Chondrocyte (in vitro differentiated cells): ENCODE measurements at places on chromosomes 12 and 14.

DNA sequence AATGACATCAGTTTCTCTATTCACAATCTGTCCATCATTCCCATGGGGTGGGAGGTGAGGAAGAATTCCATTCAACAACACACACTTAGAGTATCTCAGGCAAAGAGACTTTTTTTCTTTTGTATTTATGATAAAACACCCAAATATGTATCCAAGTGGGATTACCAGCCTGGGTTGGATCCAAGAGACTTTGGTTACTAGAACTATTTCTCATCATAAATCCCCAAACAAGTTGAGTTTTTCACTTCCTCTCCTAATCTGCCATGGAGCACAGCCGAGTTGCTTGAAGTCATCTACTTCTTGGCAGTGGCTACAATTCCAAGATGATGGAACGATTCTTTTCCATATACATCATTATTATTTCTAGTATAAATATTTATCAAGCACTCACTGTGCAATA lies 209.2 kb upstream of the HMGA2 start:
- no peak for DNase-seq

- no peak for DNase-seq
These were observed 22.1 kb downstream of the FGD6 start for GRCh38 chr12:95195122-95195521.

GRCh38 chr12:89051065-89051677 lies 301.1 kb downstream of the DUSP6 start:
- DNase-seq = no peak

DNA sequence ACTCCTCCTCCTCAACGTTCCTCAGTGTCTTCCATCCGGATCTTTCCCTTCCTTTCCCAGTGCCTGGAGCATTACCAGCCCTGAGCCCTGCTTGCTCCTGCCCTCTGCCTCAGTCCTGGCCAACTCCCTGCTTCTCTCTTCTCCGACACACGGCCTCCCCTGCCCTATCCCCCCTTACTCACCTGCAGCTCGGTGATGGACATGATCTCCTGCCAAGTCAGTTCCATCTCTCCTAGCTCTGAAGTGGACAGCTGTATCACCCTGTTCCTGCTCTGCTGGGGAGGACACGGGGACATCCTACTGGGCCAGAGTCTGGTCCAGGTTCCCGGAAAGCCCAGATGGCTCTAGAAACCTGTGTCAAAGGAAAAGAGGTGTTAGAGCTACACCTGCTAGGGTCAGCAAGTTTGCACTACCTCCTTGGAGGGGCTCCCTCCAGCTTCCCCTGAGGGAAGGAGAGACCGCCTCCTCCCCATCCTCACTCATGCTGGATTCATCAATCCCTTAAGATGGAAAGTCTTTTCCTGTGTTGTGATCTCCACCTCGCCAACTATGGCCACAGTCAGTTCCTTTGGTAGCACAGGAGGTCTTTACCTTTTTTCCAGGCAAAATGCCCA lies 5.8 kb downstream of the NFE2 start:
- peak; percentile 34 for DNase-seq

GRCh38 chr14:70156592-70156991 lies 32.2 kb downstream of the SLC8A3 start:
- no peak for DNase-seq

GRCh38 chr14:75647640-75648039 lies 13.0 kb downstream of the ERG28 start:
- no peak for DNase-seq

- DNase-seq = no peak
These were observed 34.9 kb downstream of the EVL start for GRCh38 chr14:100100032-100100703.

DNA sequence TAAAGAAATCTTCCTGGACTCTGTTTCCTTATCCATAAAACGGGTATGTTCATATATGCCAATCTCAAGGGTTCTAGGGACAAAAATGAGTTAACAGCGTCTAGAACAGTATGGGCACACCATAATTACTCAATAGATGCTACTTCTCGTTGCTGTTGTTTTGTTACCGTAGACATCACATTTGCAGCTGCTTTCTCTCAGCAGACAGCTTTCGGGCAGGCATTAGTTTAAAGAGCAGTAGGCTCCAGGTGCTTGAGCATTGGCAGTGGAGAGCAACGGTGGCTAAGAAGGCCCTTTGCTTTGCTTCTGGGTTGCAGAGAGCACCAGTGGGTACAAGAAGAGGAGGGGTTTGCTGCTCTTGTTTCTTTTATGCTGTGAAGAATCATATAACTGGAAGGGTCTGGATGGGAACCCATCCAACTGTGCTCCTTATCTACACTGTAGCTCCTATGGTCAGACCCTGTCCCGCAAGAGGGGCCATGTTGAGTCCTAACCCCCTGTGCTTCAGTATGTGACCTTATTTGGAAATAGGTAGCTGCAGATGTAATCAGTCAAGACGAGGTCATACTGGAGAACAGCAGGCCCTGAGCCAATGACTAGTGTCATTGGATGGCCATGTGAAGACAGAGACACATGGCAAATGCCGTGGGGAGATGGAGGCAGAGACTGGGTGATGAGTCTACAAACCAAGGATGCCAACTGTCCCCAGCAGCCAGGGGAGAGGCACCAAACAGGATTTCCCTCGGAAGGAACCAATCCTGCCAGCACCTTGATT lies 120.0 kb downstream of the RBM19 start:
- no peak for DNase-seq

GRCh38 chr14:105487449-105487985 lies 831 bp downstream of the CRIP1 start:
- DNase-seq = no peak

GRCh38 chr14:50410921-50411320 lies 14.2 kb upstream of the CDKL1 start:
- no peak for DNase-seq

DNA sequence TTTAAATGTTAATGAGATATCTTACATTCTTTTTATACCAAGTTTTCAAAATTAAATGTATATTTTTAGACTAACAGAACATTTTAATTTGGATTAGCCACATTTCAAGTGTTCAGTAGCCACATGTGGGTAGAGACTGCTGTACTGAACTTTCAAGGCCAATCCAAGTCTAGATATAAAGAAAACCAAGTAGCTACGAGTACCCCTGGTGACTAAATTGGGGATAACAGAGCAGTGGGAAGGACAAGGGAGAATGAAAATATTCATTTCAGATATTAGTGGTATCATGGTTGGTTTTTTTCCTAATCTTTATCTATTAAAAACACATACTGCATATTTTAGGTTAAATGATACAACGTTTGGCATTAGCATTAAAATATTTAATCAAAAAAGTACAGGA lies 69.4 kb upstream of the RHOJ start:
- DNase-seq = no peak

GRCh38 chr12:1583421-1584078 lies 10.8 kb downstream of the FBXL14 start:
- no peak for DNase-seq

DNA sequence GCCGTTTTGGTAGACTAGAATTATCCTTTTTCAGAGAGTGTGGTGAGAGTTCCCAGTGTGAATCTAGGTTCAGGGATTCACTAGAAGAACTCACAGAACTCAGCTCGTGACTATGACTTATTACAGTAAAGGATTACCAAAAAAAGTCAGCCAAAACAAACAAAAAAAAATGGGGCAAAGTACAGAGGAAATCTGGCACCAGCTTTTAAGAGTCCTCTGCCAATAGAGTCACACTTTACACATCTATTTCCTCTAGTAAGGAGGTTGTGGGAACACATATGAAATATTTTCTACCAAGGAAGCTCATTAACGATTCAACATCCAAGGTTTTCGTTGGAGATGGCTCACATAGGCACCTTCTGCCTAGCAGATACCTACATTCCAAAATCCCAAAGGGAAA lies 28.2 kb downstream of the TSPAN19 start:
- DNase-seq = no peak

DNA sequence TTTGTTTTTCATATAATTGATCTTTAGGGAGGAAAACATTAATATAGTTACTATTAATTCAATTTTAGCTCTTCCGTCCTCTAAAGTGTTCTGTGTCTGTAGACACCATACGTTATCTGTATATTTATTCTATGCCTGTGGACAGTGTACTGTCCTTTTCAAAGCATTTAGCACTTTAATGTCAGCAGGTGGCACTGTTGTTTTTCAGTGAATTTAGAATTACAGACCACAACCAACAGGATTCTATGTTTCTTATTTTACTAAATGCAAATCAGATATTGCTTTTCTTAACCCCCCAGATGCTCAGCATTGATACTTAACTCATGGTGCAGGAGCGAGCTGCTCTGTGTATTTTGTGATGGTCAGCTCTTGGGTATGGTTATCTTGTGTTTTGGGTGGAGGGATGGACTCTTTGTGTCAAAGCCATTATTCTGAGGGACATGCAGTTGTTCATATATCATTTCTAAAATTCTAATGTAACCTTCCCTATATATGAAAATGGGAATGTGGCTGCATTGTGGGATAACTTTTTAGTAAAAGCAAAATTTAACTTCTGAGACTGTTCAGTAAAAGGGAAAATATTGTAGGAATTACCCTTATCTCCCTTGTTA lies 65.2 kb downstream of the PAPOLA start:
- DNase-seq = no peak

DNA sequence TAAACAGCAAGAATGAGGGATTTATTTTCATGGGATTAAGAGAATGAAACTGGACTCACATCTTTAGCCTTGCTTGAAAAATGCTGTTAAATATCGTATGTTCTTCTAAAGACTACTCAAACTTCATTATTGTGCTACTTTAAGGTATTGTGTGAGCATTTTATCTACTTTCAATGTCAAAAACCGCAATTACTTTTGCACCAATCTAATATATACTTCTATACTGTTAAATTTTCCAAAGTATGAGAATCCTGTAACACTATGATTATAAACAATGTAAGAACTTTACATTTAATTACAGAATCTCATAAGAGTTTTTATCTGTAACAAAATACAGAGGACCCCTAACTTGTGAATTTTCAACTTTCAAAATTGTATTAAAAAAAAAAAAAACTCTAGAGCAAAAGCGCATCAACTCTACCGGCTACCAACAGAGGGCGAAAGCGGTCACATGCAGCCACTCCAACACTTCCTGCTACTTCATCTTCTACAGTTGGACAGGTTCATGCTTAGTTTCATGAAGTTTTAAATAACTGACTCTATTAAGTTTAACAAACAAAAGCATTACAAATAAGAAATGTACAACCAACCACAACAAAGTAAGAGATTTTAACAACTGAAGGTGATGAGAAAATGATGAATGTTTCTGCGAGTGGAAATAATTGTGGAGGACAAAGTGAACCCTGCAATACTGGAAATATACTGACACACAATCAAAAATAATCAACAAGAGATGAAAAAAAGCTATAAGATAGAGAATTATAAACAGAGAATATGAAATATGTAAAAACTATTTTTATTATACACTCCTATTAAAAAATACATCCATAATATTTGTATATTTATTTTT lies 210.9 kb downstream of the MED13L start:
- DNase-seq = no peak

GRCh38 chr12:53191096-53191884 lies 10.6 kb upstream of the CSAD start:
- DNase-seq = no peak

DNA sequence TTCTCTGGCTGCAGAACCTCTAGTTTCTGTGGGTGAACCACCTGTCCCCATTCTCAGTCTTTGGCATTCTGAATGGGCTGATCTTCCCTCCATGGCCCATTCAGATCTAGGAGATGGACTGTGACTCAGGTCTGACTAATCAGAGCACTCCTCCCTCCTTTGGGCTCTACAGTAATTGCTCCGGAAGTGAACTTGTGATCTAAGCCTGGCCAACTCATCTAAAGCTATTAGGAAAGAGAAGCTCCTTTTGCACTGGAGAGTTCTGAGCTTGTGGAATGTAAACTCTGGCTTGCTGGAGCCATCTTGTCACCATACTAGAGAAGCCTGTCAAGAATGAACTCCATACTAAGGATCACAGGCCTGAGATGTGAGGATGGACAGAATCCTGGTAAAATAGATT lies 168.2 kb downstream of the SUDS3 start:
- no peak for DNase-seq

DNA sequence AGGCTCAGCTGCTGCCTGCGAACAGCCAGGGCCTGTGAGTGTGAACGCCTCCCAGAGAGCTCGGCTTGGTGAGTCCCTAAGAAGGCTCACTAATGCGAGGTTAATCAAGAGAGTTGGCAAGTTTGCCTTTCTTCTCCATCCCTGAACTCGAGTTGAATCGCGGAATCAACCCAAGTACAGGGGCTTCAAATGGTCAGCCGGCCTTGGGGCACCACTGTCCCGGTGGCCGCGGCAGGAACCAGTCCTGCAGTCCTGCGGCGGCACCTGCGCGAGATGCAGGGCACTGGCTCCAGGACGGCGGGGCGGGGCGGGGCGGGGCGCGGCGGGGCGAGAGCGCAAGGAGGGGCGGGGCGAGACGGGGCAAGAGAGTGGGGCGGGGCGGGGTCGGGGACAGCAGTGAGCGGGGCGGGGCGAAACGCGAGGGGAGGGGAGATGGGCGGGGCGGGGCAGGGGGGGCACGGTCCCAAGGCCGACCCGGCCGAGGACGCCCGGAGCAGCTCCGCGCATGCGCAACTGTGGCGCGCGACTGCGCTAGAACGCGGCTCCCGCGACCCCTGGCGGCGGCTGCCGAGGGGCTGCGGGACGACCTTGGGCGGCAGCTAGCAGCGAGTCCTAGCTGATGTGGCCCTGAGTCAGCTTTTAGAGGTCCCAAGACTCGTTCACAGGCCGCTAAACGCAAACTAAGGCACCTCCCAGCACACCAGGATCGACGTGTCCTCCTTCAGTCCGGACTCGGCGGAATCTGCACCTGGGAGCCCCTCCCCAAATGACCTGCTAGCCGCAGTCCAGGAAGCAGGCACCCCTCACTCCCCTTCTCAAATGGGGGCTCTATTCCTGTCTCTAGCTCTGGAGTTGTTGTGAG lies 58.0 kb downstream of the TTC7B start:
- DNase-seq = no peak

DNA sequence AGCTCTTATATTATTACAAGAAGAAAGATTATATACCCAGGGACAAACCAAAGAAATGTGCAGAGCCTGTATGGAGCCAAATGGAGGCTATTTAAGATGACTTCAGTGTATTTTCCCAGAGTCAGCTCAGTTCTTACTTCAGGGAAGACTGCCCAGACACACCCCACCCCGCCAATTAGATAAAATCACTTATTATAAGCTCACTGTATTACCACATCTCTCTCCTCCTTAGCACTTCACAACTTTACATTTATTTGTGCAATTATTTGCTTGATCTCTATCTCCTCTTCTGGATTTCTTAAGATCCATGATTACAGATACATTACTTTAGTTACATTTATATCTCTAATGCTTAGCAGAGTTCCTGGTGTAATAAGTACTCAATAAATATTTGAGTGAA lies 24.7 kb upstream of the WDR89 start:
- DNase-seq = no peak

DNA sequence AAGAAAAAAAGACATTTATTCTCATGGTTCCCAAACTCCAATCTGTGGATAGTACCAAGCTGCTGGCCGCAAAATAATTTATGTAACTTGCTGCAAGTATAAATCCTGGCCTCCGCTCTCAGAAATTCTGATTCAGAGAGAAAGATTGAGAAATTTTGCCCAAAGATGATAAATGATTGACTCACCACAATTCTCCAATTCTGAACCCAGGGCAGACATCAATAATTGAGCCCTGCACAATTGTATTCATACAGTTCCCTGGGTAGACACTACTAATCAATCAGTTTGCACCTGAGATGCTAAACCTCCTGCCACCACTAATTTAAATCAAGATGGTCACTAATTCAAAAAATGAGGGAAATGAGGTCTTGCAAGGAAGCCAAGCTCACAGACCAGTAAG lies 38.2 kb downstream of the TRPV4 start:
- DNase-seq = no peak
